ENCODE measurements at places on chromosomes 5 and 9.
A peak's percentile ranks its signal among the peaks of the same experiment; 100 is the strongest.

GRCh38 chr5:10579536-10580521 is 16.0 kb downstream of the ANKRD33B start:
- no peak for DNase-seq

DNA sequence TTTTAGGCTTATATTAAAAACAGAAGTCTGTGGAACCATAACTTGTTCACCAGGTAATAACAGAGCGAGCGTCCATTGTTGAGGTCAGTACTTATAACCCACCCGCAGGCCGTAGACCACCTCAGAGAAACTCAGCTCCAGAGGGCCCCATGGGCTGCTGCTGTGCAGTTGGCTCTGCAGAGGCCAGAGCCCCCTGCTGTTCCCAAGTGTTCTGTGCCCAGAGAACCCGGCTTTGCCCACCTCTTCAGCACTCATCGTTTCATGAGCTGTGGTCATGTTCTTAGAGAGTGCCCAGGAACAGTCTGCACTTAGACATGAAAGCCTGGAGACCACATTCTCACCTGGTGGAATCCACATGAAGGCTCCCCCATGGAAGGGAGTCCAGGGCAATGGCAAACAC is 50.4 kb upstream of the SLC2A8 start:
- DNase-seq = no peak

DNA sequence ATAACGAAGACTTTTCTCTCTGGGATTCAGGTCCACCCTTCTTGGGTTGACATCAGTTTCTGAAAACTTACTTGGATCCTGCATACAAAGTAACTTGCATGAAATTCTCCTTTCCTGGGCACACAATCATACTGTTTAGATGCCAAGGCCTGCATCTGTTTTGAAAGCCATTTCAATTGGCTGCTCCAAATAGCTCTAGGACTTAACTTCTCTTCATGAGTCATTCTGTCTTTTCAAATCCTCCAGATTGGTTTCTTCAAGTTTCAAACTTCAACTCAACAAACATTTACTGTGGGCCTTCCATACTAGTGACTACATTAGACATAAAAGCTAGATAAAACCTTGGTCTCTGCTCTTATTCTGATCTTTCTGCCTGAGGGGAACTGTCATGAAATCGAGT is 54.8 kb upstream of the HMHB1 start:
- no peak for DNase-seq

- no peak for DNase-seq
Observed at GRCh38 chr9:113352411-113352810, 3.1 kb downstream of the BSPRY start.

GRCh38 chr9:117546894-117547678 is 132.2 kb upstream of the ASTN2 start:
- no peak for DNase-seq

GRCh38 chr5:102153003-102153759 is 142.9 kb downstream of the SLCO4C1 start:
- no peak for DNase-seq

DNA sequence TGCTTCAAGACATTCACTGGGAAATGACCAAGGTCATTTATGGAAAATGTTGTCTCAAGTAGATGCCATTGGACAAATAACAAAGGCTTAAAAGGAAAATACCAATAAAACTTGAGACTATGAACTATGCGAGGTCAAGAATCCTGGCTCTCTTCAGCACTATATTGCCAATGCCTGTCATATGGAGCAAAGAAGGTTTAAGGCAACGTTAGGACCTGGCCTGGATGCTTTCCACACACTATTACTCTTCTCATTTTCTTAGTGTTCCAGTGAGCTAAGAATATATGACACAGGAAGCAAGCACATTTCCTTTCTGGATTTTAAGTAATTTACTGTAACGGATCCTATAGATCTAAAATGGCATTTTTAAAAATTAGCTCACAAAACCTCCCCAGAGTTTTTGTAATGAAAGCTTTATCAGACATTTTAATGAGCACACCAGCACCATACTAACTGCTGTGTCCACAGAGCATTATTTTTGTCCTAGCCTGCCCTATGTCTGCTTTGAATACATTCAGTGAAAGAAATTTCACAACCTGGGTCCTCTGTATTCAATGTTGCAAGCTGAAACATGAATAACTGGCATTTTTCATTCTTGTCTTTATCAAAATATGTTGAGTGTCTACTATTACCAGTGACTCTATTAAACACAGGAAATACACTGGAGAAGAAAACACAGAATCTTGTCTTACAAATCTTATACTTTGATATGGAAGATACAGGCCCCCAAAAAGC is 315.6 kb downstream of the CETN3 start:
- DNase-seq = no peak

GRCh38 chr9:22244139-22245011 is 202.2 kb upstream of the DMRTA1 start:
- peak; percentile 15 for DNase-seq

- no peak for DNase-seq
Observed at GRCh38 chr5:122713041-122713440, 61.8 kb upstream of the SNX2 start.

DNA sequence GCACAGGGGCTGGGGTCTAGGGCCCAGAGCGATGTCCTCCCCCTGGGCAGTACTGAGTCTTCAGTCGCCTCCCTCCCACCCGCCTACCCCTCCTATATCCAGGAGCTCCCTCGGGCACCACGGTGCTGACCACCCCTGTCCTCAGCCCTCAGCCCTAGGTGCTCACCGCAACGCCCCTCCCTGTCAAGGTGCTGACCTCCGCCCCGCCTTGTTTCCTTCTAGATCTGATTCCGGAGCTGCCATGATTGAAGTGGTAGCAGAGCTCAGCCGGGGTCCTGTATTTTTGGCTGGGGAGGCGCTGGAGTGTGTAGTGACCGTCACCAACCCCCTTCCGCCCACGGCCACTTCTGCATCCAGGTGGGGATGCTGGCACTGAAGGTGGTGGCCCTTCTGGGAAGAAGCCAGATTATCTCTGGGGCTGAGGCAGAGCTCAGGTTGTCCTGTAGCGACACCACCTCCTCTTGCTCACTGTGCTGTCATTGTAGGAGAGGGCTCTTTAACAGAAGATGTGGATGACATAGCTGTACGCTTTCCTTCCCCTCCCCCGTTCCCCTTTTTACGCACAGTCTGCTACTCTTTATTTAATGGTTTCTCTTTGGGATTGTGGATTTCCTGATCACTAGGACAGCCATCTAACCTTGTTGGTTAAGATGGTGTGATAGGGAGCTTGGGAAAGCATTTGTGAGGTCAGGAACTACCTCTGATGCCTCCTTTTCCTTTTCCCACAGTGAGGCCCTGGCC is 598 bp downstream of the RGP1 start:
- DNase-seq = no peak

DNA sequence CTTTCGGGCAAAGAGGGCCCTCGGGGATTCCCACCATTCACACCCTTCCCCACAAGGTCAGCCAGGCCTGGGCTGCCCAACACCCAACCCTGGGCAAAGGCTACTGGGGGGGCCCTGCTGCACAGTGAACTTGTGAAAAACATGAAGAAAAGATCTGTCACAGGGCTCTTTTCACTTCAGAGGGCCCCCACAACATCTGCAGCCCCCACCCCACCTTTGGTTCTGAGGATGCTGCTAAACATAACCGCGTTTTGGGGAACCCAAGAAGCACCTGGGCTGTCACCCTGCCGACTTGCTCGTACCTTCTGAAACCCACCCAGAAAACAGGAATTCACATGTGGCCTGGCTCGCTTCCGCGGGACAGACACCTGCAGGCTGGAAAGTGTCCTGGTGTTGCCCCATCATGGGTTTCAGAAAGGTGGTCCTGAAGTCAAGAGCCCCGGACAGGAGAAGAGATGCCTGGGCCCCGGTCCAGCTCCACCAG is 29.3 kb downstream of the B4GALT1 start:
- DNase-seq = no peak

GRCh38 chr5:76958991-76959767 is 6.3 kb downstream of the CRHBP start:
- DNase-seq = no peak

- DNase-seq = no peak
Observed at GRCh38 chr9:119071636-119072035, 297.6 kb downstream of the BRINP1 start.

Measured in tibial nerve (tissue), 4 donors.